ENCODE measurements at places on chromosomes 6 and 20.

GRCh38 chr20:56378386-56378785, 13.6 kb downstream of the AURKA start:
- no peak for DNase-seq

DNA sequence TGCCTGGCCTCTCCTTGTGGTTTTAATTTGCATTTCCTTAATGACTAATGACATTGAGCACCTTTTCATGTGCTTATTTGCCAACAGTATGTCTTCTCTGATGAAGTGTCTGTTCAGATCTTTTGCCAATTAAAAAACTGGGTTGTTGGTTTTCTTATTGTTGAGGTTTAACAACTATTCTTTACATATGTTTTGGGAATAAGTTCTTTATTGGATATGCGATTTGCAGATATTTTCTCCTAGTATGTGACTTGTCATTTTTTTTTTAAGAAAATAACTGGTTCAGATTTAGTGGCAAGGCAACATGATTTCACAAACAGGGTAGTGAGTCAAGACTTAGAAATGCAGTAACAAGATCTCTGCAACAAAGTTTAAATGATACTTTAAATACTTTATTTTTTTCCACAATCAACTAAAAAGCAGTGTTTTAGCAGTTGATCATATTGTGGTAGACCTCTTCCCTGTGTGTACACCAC, 67.8 kb downstream of the TIAM2 start:
- DNase-seq = no peak

- DNase-seq = no peak
These were observed 189.4 kb upstream of the PREP start for GRCh38 chr6:105592329-105592728.

DNA sequence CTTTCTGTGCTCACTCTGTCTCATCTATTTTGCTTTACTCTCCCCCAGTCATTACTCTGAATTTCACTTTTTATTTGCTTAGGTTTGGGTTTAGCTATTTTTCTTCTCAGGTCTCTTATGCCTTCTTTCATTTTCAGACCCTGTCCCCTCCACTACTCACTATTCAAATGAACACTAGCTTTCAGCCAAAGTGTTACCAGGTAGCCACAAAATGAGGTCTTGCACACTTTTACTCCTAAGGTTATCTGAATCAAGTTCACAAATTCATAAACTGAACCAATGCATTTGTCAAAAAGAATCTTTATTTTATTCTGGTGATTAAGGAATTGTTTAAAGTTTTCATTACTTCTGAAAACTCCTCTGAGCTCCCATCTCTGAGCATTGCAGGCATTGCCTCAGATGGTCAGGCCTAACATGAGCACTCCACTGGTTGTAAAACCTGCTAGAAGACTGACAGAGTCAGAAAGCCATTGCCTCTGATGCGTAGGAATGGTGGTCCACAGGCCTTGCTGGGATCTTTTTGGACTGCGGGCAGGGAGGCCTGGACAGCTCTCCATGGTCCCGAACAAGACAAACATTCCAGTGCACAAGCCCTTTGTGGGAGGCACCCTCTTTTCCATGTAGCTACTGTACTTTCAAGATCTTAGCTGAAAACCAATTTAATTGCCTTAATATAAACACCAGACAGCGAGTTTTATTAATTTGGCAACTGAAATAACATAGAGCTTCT, 48.5 kb downstream of the FYN start:
- DNase-seq = no peak

- no peak for DNase-seq
These were observed 29.8 kb upstream of the TCP11 start for GRCh38 chr6:35170891-35171290.

GRCh38 chr6:160507420-160507819, 156.7 kb downstream of the LPA start:
- DNase-seq = no peak

DNA sequence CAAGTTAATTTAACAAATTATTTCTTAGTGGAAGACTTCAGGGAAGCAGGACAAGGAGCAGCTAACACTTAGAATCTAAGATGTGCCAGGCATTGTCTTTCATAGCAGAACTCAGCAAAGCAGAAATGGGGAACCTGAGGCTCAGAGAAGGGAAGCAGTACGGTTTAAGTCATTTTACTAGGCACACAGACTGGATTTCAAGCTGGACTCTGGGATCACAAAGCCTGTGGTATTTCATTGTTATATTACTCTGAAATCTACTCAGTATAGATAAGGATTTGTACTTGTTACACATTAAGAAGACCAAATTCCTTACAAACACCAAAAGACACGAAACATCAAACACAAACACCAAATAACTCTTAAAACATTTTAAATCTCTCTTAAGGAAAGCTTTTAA, 199.6 kb downstream of the ISM1 start:
- no peak for DNase-seq

GRCh38 chr6:106525882-106526275, 103.4 kb downstream of the RTN4IP1 start:
- DNase-seq = no peak

Measured in NCI-H146 (cell line).